ENCODE measurements at places on chromosomes 7 and 10.

DNA sequence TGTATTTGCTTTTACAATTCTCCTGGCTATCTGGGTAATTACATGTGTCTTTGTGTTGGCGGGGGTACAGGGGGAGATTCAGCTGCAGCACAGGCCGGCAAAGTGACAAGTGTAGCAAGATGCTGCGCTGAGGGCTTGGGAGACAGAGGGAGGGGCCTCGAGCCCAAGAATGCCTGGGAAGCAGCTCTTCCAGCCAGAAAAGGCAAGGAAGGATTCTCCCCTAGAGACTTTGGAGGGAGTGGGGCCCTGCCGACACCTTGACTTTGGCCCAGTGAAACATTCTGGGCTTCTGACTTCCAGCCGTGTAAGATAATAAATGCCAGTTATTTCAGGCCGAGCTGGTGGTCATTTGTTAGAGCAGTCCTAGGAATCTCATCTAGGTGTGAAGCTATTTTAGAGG lies 7.2 kb upstream of the REPIN1 start:
- DNase-seq, result no peak

- no peak for DNase-seq
Measured at GRCh38 chr10:128062331-128062880, 63.8 kb downstream of the MKI67 start.

GRCh38 chr10:5041471-5042023 lies 37.9 kb upstream of the AKR1C2 start:
- DNase-seq, result no peak

- no peak for DNase-seq
Measured at GRCh38 chr7:111414374-111414773, 147.9 kb downstream of the IMMP2L start.

- DNase-seq, result no peak
Measured at GRCh38 chr7:112072541-112073245, 133.5 kb downstream of the DOCK4 start.

DNA sequence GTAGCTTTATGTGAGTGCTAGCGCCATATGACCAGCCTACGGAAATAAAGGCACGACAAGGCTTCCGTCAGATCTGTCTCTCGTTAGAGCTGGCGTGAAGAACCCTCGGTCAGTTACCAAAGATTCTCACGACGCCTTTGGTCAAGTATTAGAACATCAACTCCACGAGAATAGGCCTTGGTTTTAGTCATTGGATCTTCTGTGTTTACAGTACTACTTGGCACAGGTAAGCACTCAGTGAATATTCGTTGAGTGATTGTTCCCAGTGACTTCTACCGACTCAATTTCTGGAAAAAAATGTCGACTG lies 316 bp downstream of the RBM48 start:
- no peak for DNase-seq

DNA sequence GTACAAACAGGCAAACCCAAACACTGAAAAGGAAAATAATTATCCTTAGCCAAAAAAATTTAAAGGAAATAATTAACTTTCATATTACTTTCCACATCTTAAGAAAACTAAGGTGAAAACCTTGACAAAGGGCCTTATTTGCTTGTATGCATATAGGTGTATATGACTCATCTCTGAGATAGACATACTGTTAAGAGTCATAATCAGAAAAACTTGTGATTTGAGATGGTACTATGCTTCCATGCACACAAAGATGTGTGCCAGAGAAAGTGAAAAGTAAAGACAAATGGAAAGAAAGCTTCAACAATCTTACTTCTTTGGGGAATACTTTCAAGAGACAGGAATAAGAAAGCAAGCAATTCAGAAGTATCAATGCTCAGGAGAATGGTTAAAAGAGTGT lies 3.3 kb upstream of the CACNA2D1 start:
- DNase-seq, result no peak

- DNase-seq, result no peak
Measured at GRCh38 chr7:81846398-81846797, 76.6 kb upstream of the HGF start.

DNA sequence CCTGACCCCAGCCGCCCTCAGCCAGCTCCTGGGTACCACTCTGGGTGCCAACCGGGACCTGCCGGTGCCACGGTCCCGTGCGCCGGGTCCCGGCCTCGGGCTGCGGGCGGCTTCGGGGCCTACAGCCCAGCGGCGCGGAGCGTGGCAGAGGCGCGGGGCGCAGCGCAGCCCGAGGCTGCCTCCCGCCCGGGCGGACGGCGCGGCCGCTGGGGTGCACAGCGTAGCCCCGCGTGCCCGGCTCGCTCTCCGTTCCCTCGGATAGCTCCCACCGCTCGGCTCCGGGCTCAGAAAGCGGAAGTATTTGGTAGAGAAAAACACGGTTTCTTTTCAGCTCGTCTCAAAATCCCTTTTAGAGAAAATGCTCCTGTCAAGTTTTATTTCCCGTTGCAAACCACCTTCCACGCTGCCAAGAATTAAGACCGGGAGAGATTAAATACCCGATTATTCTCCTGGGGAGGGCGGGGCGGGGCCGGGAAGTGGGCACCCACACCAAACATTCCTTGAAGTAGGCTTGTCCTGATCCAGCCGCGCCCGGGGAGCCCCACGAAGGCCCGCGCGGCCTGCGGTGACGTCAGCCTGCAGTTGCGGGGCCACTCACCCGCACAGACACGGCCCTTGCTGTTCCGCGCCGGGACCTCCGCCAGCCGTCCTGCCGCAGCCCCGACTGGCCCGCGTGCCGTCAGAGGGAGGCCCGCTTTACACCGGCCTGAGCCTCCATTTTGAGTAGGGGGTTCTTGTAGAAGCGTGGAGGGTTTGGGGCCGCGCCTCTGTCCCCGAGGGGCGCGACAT lies 7.2 kb downstream of the HOXA13 start:
- no peak for DNase-seq

- no peak for DNase-seq
Measured at GRCh38 chr10:124706462-124707143, 37.6 kb downstream of the FAM53B start.

All from NCI-H1417 treated with DMSO at 0.1 percent for 48 hours (cell line).